Naive thymus-derived CD8-positive, alpha-beta T cell (primary cell): ENCODE measurements at places on chromosomes 7 and 10.

- no peak for DNase-seq
These were observed 19.5 kb downstream of the CYP3A4 start for GRCh38 chr7:99764478-99764877.

- no peak for DNase-seq
These were observed 32.5 kb upstream of the DOCK1 start for GRCh38 chr10:126872768-126873167.

- DNase-seq, result no peak
These were observed 122.0 kb upstream of the PRKCQ start for GRCh38 chr10:6702030-6702429.

DNA sequence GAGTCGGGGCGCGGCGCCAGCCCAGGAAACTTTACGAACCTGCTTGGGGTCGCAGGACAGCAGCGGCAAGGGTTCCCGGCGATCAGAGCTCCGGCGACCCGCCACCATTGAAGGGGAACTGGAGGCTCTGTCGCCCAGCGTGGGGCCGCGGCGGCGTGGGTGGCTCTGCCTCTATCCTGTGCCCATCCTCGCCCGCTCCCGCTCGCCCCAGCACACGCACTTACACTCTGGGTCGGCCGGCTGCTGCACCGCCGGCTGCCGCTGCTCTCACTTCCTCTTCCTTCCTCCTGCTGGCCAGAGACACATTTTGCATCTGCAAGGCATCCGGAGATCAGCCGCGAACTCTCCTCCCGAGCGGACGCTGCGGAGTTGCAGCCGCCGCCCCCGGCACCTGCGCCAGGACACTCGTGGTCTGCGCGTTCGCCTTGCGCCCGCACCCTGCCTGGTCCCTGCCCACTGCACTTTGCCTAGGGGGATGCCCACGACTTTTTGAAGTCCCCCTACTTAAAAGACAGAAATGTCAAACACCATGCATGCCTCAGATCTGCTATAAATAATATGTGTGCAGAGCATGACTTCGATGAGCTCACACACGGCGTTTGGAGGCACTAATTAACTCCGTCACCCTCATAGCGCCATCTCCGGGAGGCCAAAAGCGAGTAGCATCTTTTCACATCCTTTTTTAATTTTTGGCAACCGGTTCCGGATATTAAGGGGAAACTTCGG lies at the start of gene ELMO1:
TSS of gene ELMO1 (minus strand) at position 229 of the 726 bp plus-strand sequence. CDS start 106,174 bp downstream, outside the sequence.
- peak; percentile 81 for DNase-seq

DNA sequence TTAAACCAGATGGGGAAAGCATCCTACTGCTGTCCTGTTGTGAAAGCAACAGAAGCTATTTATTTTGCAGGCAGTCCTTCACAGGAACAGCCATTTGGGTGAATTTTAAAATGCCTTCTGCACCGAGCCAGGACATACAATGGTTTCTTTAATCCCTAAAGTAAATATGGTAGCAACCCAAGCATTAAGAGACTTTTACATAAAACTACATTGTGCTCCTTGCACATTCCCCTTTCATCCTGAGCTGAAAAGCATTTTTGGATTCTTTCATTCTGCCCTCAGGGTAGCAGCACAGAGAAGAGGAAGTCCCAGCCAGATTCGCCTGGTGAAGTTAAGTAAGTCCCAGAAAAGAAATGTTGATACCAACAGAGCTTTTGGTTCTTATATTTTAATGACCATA lies 84.0 kb upstream of the FAM3C start:
- DNase-seq, result no peak

DNA sequence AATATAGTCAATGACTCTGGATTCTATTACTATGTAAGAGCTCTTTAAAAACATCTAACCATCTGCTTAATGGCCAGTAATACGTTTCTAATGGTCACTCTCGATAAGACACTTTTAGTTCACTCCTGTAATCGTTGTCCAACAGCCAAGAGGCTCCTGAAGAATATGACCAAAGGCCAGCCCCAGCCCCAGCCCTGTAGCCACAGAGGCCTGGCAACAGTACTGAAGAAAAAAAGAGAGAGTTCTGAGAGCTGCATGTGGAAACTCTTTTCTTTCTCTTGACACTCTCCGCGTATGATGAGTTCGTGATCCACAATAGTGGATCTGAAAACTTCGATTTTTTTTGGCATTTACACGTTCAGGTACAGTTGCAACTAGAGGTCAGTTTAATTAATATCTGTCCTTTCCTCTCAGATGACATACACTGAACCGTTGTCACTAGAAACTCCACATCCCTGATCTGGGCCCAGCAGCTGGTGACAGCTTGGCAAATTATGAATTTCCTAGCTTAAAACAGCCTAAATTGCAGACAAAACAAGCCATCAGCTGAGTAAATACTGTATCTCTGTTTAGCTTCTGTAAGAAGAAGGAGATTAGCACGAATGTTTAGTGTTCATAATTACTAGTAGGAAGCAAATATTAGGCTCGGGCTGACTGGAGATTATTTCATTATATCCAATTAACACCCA lies 456.7 kb downstream of the LRMDA start:
- DNase-seq, result no peak

- DNase-seq, result no peak
These were observed 6.0 kb downstream of the HNRNPF start for GRCh38 chr10:43402880-43403452.

- DNase-seq, result no peak
These were observed 76.0 kb downstream of the GPR141 start for GRCh38 chr7:37759526-37759925.

- DNase-seq, result no peak
These were observed 73.9 kb upstream of the TNRC18 start for GRCh38 chr7:5497295-5498103.

DNA sequence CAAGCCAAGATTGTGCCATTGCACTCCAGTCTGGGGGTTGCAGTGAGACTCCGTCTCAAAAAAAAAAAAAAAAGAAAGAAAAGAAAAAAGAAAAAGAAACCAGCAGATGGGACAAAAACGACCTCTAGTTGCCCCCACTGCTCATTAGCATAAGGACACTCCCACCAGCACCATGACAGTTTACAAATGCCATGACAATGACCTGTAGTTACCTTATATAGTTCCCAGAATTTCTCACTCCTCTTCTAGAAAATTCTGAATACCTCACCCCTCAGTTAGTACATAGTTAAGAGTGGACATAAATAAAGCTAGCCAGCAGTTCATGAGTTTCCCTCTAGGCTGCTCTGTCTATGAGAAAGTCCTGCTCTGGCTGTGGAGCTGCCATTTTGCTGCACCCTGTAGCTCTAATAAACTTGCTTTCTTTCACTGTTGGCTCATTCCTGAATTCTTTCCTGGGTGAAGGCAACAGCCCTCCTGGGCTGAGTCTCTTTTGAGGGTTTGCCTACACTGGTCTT lies 276.8 kb upstream of the AKR1E2 start:
- DNase-seq, result no peak

DNA sequence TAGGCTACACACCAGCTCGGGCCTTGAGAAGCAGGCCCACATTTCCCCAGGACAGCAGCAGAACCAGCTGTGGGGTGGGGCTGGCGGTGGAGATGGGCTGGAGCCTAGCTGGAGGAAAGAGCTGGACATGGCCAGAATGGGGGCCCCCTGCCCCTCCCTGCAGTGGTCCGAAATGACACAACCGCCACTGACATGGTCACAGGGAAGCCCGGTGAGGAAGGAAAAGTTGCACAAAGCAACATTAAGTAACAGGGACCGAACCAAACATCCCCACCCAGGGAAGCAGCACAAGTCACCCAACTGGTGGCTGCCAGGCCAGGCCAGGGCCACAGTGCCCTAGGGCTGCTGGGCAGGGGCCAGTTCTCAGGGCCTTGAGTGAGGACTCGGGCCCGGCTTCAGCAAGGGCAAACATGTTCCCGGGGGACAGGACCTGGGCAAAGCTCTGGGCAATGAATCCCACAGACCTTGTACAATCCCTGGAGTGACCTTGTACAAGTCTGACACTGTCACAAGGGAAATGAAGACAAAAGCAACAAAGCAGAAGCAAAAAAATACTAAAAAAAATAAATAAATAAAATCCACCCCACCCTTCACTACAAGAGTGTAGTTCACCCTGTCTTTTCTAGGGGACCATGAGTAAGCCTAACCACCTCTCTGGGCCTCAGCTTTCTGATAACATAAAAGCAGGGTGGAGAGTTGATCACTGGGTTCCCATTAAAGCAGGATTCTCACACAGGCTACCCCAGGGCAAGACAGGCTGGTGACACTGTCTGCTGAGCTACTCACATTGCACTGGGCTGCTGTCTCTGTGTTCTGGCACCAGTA lies 33.0 kb downstream of the PSAP start:
- DNase-seq, result no peak

- no peak for DNase-seq
These were observed 54.3 kb downstream of the SLC16A9 start for GRCh38 chr10:59655309-59655708.

GRCh38 chr10:119872610-119872859 lies at the start of gene MCMBP:
Gene MCMBP (minus strand): TSS chr10:119872843. CDS start chr10:119872584, 259 bp downstream.
- DNase-seq, result no peak

- no peak for DNase-seq
These were observed 60.5 kb downstream of the CLEC2L start for GRCh38 chr7:139583826-139584553.

GRCh38 chr7:45052011-45052410 lies 36.8 kb downstream of the NACAD start:
- no peak for DNase-seq

GRCh38 chr7:50513166-50513871 lies 51.9 kb downstream of the DDC start:
- no peak for DNase-seq

DNA sequence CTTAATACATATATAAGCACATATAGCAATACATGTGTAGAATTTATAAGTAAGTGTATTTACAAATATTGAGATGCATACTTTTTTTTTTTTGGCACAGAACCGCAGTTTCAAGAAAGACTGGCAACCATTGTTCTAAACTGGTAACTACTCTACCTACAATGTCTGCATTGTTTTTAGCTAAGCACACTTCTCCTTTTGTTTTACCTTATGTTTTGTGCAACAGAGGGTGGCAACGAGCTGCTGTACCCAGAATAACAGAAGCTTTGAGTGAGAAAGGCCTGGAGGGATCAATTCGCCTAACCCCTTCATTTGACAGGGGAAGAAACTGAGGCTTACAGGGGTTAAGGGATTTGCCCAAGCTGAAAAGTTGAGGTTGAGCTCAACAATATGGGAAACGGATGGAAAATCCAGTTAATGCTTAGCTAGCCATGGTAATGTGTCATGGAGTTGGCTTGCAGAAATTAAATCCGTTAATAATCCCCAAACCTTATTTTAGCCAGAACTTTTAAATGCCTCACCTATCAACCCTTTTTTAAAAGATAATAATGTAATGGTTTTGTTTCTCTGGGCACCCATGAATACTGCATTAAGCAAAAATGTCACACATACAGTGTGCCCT lies 25.5 kb downstream of the FZD1 start:
- no peak for DNase-seq

GRCh38 chr10:600876-601659 lies 88.4 kb downstream of the DIP2C start:
- DNase-seq, result no peak

DNA sequence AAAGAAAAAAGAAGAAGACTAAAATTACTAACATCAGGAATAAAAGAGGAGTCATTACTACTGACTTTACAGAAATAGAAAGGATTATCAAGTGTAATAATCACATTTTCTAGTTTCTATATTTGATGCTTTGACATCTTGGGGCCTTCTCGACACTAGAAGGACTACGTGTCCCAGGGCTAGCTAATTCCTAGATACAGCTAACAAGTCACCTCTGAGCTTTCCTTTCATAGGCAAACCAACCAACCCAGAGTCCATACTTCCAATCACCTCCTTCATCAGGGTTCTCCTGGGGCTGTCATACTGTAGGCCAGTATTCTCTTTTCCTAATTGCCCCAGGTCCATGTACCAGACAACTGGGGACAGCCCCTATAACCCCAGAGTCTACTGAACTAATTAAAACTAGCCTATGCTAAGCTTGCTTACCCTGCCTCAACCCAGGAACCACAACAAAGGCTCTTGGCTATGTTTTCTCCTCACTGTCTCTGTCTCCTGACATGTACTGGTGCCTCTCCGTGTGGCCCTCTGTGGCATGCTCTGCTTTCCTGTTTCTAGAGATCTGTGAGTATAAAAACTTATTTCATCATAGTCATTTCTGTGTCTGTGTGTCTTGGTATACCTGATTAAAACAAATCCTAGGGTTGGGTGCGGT lies 6.7 kb upstream of the PARP12 start:
- DNase-seq, result peak; percentile 28

GRCh38 chr7:148304456-148304855 lies 286.1 kb upstream of the C7orf33 start:
- no peak for DNase-seq

DNA sequence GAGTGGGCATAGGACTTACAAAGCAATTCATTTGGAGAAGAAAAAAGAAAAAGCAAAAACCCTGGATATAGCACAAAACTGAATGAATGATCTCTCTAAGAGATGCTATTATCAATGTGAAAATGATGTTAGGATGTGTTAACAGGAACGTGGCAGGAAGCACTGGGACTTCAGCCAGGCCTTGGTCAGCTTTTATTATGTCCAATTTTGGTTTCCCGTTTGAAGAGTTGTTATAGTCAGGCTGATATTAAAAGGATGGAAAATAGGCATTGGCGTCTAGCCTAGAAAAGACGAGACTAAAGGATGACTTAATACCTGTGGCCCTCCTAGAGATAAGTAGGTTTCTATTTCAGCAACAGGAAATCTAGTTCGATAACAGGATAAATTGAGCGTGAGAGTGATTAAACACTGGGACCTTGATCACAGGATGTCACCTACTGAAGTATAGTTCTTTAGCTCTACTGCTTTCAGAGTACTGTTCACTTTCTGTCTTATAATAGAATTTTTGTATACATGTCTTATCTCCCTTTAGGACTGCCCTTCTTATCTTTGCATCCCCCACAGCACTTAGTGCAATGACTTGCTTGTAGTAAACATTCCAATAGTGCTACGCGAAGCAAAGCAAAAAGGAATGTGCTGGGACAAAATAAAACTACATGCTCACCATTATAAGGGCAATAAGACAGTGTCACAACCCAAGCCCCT lies 99.8 kb upstream of the AGBL3 start:
- peak; percentile 15 for DNase-seq

DNA sequence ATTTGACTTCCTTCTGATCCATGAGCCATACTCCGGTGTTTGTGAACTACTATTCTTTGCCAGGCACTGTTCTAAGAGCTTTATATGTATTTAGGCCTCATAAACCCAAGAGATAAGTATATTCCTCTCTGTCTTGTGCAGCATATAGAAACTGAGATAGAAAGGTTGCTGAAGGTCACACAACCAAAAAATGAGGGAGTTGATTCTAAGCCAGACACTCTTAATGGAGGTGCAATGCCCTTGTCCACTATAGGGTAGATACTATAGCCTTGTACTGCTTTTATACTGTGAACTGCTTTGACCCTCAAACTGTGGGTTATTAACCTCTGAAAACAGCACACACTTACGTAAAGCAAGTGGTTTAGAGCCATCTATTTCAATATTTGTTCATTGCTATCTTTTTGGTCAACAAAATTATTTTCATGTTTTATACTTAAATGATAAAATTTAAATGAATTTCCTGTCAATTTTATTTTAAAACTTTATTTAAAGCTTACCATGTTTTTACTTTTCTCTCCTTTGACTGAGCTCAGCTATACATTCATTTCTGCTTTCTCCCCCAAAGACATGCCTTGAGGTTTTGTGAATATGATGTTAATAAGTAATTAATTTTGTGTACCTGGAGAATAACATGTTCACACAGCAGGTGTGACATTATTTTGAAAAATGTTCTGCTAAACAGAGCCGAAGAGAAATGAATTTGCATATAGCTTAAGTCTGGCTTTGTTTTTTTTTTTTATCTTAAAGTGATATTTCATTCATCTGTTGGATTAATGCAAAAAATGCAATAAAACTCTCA lies 687.3 kb downstream of the DNAJB9 start:
- no peak for DNase-seq

GRCh38 chr7:88758381-88759229 lies 895 bp upstream of the ZNF804B start:
- DNase-seq, result no peak
